ENCODE measurements at places on chromosomes 7 and 10.
A peak's percentile ranks its signal among the peaks of the same experiment; 100 is the strongest.

GRCh38 chr10:104441329-104442000 lies 87.8 kb downstream of the CFAP58 start:
- DNase-seq, result peak; percentile 94

GRCh38 chr10:91976317-91977051 lies 52.9 kb downstream of the BTAF1 start:
- DNase-seq, result no peak

DNA sequence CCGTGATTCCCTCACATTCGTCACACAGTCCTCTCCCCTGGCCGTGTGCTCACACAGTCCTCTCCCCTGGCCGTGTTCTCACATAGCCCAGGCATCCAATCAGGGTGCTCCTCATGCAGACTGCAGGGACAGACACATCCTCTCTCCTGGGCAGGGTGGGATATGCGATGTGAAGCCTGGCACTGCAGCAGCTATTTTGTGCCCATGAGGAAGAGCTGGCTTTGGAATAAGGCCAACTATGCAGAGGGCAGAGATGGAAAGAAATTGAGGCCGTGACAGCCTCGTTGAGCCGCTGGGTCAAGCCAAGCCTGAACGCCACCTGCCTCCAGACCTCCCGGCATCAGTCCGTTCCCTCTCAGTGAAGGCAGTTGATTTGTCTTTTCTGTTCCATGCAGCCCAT lies 35.8 kb downstream of the FOXL3 start:
- DNase-seq, result no peak

- DNase-seq, result peak; percentile 85
Observed at GRCh38 chr7:26937306-26937705, 72.9 kb upstream of the SKAP2 start.

DNA sequence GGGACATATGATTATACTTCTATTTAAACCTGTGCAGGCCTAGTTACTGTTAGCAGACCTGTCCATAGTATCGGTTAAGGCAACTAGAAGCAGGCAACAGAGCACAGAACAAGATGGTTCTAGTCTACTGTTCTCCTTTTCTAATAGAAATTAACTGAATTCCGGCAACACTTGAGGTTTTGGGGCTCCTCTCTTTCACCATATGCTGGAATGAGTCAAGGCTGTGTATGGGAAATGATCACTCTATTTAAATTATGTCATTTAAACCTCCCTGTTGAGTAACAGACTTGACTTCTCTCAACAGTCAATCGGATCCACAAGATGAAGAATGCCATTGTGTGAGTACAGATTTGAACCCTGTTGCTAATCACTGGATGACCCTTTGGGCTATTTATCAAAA lies 6.2 kb upstream of the OTUD1 start:
- no peak for DNase-seq

DNA sequence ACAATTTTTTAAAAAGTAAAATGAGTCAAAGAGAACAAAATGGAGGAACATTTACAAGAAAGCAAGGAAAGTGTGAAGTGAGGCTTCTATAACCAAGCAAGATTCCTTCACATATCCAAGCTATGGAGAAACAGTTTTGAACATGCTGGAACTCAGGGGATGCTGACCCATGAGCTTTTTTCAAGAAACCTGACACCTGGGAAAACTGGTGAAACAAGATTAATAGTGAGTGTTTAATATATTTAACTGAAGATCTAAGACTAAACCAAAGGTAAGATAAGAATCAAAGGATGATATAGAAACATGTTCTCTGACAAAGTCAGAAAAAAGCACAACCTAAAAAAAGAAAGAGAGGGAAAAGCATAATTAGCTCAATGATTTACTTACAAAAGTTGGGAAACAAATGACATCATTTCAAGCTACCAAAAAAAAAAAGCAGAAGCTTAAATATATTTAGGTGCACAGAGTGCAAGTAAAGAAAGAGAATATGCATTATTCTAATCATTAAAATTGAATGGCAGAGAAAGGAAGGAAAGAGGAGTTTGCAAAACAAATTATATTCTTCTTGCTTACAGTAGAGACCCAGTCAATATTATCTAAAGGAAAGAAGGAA lies 24.9 kb downstream of the C7orf25 start:
- DNase-seq, result no peak

GRCh38 chr10:5959142-5959541 lies 18.2 kb downstream of the IL15RA start:
- no peak for DNase-seq

- DNase-seq, result no peak
Observed at GRCh38 chr10:34018784-34019183, 684.3 kb upstream of the NRP1 start.

DNA sequence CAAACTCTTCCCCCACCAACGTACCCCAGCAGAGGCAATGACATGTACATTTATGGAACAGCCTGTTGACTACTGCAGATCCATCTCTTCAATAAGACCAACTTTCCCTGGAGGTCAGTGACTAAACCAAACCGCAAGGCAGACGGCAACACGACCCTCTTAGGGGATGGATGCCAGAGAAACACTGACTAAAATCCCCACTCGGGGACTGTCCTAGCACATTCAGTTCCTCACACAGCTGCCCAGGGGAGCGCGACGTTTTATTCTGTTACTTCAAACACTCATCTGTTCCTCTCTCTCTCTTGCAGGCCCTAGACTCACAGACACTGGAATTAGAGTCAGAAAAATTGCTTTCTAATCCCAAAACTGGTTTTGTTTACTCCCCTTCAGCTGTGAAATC lies 146.5 kb upstream of the PRSS1 start:
- DNase-seq, result peak; percentile 44

DNA sequence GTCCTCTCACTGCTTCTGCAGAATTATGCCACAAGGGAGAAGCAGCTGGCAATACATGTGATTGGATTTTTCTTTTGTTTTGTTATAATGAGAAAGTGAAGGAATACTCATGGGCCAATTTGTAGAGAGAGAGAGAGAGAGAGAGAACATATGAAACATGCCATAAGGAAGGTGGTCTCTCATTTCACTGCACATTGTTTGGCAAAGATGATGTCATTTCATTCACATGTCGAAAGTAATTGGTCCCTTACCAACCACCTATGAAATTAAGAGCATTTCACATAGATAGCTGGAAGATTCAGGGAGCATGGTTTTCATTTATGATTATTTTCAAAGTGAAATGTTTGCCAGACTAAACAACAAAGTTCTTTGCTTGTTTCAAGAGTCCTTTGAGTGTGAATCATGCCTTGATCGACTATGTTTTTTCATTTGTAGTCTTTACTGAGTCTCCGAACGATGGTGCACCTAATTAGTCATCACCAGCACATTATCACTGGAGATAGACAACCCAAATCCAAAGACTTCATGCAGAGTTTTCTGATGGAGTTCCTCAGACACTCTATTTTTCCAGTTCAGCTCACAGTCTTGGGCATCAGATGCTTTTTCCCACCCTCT lies 130.1 kb upstream of the ZEB1 start:
- peak; percentile 64 for DNase-seq

DNA sequence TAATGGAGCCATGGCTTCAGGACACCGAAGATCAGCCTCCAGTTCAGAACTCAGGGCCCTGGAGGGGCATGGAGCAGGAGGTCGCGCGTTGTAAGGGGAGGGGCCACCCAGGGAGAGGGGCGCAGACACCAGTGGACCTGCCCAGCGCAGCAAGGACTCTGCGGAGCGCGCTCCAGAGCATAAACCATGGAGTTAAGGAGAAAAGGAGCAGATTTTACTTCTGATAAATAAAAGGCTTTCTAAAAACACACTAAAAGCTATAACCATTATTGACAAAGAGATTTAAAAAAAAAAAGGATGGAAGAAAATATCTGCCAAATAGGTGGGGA lies 10.5 kb downstream of the CALY start:
- no peak for DNase-seq

GRCh38 chr7:10100572-10100971 lies 873.1 kb upstream of the PHF14 start:
- DNase-seq, result no peak

DNA sequence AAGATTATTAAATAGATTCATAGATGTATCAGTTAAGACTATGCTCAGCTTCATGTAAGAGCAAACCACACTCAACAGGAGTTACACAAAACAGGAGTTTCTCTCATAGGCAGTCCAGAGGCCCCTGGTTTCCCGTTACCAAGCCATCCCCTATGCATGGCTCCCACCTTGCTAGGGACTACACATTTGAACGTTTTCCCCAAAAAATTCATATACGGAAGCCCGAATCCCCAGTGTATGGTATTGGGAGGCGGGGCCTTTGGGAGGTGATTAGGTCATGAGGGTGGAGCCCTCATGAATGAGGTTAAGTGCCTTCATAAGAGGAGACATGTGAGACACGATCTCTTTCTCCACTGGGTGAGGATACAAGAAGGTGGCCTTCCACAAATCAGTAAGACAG lies 29.1 kb downstream of the RSU1 start:
- DNase-seq, result no peak

DNA sequence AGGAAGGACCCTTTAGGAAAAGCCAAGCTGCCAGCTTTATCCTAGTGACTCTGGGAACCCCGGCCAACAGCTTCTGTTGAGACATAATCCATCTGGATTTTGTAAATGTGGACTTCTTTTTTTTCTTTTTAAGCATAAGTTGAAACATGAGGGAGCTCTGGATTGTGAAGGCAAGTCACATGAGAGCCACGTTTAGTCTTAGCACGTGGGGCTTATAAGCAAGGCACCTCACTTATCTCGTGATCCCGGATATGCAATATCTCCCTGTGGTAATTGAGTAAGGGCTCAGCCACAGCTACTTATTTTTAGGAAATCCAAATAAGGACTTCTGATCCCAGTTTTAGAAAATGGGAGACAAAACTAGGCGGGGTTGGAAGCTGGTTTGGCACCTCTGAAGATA lies 111.2 kb upstream of the PTN start:
- DNase-seq, result peak; percentile 78

- no peak for DNase-seq
Observed at GRCh38 chr10:130254662-130255061, 118.5 kb downstream of the GLRX3 start.

DNA sequence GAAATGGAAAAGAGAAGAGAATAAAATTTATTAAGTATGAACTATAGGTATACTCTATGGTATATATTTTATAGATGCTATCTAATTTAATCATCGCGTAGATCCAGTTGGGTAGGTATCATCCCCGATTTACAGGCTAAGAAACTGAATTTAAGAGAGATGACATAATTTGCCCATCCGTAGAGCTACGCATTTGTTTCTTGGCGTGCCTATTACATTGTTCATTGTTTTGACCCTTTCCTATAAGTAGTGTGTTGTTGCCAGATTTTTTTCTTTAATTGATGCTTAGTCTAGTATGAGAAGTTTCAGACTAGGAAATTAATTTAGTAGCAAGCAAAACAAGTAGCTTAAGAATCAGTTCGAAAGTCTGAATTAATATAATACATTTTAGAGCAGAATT lies 205.7 kb upstream of the NPSR1 start:
- DNase-seq, result no peak

GRCh38 chr10:103966671-103967447 lies at the start of gene SLK:
Gene SLK (plus strand): TSS chr10:103967140. CDS start chr10:103967746, 606 bp downstream.
- peak; percentile 87 for DNase-seq

- DNase-seq, result no peak
Observed at GRCh38 chr10:114687459-114687858, 29.4 kb upstream of the ABLIM1 start.

GRCh38 chr10:102120991-102121738 lies 997 bp upstream of the LDB1 start:
- DNase-seq, result peak; percentile 78

GRCh38 chr7:152512706-152513105 lies 76.9 kb upstream of the KMT2C start:
- DNase-seq, result no peak

DNA sequence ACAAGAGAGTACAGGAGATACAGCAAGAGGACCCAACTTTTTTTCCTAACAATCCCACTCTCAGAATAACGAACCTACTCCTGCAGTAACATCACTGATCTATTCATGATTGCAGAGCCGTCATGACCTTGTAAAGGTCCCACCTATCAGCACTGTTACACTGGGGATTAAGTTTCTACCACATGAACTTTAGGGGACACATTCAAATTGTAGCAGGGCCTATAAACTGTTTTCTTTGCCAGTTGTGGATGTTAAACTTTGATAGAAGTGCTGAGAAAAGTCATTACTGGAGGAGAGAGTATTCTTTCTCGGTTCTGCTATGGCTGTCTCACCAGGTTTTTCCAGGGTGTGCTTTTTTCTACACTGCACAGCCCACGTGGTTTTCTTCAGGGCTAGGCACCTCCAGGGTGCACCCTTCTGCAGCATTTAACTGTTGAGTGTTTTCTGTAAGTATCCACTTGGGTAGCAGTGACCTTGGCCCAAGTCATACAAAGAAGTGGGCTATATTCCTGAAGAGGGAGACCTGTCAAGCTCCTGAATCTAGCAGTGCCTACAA lies 131.6 kb upstream of the AHR start:
- DNase-seq, result no peak

DNA sequence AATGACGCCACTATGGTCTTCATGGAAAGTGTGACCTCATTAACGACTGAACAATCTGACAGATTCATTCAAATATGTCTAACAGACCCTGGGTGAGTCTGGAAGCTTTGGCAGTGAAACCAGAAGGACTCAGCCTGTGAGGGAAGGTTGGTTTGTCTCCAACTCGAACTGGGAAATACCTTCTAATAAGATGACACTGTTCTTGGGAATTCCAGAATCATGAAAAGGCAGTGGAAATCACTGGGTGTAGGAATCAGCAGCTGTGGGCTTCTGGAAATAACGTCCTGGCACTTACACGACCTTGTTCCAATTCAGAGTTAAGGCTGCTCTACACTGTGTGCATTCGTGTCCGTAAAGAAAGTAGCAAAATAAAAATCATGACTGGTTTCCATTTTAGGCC lies 75.1 kb downstream of the DGKI start:
- DNase-seq, result peak; percentile 80

DNA sequence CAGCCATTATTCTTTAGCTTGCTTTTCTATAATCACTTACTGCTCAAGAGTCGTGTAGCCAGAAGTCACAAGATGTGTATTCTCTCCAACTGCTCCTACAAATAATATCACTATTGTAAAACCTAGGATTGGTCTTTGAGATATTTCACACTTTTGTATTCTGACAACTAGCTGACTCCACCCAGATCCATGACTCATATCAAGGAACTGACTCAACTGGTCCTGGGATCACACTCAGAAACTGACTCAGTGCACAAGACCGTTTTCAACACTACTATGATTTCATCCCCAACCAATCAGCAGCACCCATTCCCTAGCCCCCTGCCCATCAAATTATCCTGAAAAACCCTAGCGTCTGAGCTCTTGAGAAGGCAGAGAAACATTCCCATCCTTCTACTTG lies 56.5 kb upstream of the ORC5 start:
- peak; percentile 41 for DNase-seq

DNA sequence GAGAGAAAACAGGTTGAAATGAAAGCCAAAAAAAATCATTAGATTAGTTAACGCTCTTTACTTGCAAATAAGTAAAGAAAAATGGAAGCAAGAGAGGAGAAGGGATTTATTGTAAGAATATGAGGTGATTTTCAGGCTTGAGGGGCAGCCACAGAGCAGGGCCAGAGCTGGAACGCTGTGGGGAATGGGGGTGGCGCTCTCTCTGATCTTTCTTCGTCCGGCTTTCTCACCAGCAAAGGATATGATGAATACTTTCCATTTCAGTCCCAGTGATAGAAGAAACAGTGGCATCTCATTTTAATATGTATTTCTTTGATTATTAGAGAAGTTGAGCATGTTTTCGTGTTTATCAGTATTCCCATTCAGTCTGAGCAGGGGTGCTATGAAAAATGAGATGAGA lies 112.2 kb downstream of the SKIDA1 start:
- DNase-seq, result no peak

- no peak for DNase-seq
Observed at GRCh38 chr10:70508912-70509756, 30.6 kb downstream of the PALD1 start.

GRCh38 chr7:124765401-124766352 lies at the start of gene GPR37:
Gene GPR37 (minus strand): TSS chr7:124765792. CDS start chr7:124764976, 816 bp downstream.
- DNase-seq, result peak; percentile 76

Measured in foreskin fibroblast (primary cell).